ENCODE measurements at places on chromosomes 16 and 17.

DNA sequence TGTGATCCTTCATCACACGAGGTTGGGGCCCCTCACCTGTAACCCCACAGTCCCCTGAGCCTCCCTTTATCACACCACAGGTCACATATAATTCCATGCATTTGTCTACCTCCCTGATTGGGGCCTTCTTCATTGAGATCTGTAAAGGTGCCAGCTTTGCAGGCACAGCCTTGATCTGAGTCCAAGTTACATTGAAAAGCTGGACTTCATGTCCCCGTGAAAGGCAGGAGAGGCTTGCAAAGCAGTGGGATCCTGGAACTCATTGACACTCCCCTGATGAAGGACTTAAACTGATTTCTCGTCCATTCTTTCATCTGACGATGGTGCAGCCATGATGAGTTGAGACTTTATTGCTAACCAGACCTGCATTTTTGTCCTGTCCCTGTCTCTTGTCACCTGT is 3.8 kb upstream of the SYT17 start:
- DNase-seq, result no peak

DNA sequence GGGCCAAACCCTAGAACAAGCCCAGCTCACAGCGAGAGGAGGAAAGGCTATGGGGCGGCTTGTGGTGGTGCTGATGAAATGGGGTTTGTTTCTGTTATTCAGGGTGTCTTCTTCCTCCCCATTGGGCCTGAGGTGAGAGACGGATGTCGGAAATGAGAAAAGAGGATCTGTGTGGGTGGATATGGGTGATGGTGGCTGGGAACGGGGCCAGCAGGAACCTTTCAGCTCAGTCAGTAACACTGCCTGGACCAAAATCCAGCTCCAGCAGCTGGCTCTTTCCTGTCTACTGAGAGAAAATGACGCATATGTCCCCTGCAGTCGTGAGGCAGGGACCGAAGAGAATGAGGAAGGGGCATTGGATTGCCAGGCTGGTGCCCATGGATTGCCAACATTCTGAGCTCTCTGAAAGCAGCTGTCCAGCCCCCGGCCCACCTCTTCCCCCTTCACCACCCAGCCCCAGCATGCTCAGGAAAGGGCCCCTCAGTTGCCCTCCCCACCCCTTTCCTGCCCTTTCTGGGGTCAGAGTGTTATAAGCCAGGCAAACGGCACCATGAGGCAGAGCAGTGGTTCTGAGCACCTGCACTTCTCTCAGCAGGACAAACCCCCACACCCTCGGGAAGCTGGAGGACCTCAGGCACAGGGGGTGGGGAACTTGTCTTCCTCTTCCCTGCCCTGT is 4.0 kb downstream of the MYH3 start:
- DNase-seq, result no peak

DNA sequence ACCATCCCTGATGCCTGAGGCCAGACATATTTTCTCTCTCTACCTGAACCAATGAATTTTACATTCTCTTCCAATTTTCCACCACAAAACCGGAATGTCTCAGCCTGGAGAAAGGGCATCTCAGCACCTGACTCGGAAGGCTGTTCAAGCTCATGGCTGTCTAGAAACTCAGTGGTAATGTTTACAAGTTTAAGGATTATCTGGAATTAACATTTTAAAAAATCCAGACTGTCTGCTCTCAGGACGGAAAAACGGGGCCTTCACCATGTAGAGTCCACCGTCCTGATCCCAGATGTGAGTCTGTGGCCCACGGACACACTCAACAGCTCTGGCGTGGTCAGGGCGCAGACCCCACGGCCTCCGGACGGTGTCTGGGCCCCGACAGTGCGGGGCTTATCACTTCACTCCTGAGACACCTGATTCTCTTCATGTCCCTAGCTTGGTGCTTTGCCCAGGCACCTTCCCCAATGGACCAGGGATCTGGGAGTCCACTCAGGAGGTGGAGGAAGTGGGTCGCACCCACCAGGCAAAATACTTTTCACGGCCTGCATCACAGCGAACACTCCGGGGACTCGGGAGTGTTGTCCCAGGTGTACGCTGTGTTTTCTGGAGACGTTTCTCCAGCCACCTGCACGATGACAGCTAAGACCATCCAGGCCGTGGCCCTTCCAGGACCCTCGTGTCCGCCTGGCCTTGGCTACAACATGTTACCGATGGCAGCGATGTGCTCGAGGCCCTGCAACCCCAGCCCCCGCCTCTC is 101.5 kb downstream of the ZNF778 start:
- DNase-seq, result no peak

DNA sequence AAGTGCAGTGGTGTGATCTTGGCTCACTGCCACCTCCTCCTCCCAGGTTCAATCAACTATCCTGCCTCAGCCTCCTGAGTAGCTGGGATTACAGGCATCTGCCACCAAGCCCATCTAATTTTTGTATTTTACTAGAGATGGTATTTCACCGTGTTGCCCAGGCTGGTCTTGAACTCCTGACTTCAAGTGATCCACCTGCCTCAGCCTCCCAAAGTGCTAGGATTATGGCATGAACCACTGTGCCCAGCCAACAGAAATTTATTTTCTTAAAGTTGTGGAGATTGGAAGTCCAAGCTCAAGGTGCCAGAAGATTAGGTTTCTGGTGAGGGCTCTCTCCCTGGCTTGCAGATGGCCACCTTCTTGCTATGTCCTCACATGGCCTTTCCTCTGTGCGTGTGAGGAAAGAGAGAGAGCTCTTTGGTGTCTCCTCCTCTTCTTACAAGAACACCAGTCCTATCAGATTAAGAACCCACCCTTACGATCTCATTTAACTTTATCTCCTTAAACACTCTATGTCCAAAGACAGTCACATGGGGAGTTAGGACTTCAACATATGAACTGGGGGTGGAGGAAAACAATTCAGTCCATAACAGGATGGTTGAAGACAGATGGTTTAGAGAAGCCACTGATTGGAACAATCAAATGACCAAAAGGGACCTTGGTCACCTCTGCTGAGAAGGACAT is 31.8 kb downstream of the C16orf82 start:
- DNase-seq, result no peak

DNA sequence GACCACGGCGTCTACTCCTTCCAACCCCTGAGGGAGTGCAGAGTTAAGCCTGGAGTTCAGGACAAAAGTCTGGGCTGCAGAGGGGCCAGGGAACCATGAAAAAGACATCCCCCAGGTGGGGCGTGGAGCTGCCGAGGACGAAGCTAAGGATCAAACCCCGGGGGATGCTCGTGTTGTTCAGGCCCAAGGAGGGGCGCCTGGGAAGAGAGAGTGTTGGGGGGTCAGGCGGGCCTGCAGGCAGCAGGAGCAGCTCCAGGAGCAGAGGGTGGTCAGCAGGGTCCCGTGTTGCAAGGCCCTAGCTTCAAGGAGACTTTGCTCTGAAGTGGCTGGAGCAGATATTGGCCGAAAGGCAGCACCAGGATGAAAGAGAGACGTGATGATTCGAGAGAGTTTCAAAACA is 26.7 kb downstream of the NECAB2 start:
- no peak for DNase-seq

DNA sequence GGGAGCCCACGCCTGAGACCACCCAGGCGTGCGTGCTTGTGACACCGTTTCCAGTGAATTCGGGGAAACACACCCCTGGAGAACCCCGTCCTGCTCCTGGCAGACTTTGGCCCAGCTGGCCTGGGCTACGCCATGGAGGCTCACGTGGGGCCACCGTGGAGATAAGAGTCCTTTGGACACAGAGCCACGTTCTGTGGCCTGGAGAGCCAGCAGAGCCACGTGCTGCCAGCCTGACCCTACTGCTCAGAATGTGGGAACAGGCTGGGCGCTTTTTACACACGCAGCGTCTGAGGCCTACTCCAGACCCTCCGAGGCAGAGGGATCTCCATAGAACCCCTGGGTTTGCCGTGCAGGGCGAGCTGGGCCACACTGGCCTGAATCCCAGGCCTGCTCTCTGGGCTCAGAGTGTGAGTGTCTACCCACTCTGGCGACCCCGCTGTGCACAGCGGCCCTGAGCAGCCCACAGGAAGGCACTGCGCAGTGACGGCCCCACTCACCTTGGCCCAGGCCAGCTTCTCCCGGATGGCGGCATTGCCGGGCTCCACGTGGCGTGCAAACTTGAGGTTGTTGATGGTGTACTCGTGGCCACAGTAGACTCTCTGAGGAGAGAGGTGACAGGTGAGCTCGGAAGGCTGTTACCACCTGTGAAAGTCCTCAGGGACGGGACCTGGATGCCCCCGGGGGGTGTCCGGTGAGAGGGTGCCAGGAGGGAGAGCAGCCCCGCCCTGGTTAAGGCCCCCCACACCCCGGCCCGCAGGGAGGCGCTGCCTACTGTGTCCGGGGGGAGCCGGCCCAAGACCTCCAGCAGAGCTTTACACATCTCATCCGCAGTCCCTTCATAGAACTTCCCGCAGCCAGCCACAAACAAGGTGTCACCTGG is 10.0 kb downstream of the HAGH start:
- DNase-seq, result no peak

- DNase-seq, result no peak
Measured at GRCh38 chr16:50616386-50616785, 64.7 kb downstream of the SNX20 start.

- no peak for DNase-seq
Measured at GRCh38 chr17:50905460-50905803, 39.3 kb upstream of the TOB1 start.

DNA sequence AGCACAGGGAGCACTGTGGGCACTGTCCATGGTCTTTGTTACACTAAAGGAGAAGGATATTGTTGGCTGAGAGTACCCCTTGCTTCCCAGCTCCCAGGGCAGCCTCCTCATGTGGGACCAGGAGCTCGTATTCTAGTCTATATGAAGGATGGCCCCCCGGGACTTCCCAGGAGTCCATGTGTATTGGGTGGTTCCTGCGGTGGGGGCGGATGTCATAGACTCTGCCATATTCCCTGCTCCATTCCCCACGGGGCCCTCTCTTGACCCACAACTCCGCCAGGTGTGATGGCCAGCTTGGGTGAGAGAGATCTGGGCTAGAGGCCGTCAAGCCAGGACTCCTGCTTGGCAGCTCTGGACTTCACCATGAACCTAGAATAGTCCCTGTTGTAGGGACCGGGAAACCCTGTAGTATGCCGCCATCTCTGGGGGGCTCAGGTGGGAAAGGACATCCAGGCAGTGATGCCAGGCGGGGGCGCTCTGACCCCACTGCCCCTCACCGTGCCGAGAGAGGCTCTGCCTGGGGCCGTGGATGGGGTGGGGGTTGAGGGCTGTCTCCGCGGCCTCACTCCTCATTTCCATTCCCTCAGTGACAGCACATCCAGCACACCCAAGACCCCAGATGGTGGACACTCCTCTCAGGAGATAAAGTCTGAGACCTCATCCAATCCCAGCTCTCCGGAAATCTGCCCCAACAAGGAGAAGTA is 37.8 kb downstream of the OR1D5 start:
- DNase-seq, result no peak

GRCh38 chr16:64311241-64311640 is 810.6 kb downstream of the CDH11 start:
- no peak for DNase-seq

GRCh38 chr16:56657555-56658326 is at the start of gene MT1F:
Gene MT1F, plus strand, starts transcription at chr16:56657959. Its CDS starts 100 bp downstream, at chr16:56658059.
- peak; percentile 33 for DNase-seq

- DNase-seq, result no peak
Measured at GRCh38 chr16:56199164-56199563, 7.9 kb downstream of the GNAO1 start.

- no peak for DNase-seq
Measured at GRCh38 chr16:354291-354881, 1.9 kb upstream of the AXIN1 start.

DNA sequence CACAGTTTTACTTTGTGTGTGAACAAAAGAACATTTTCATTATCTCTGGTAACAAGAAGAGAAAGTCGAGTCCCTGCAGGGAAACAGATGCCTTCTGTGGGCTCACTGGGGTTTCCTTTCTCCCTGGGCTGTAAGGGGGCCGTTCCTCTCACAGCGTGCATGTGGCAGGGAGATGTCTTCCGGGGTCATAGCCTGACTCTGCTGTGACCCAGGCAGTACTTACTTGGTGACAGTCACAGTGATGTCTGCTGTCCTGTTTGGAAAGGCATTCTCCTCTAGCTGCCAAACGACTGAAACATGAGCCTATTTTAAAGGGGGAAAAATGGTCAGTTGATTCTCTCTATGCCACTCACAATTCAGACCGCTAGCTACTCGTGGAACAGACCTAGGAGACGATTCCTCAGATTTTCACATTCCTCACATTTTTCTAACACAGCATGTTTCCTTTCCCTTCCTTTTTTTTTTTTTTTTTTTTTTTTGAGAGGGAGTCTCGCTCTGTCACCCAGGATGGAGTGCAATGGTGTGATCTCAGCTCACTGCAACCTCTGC is 7.3 kb downstream of the HASPIN start:
- DNase-seq, result no peak

DNA sequence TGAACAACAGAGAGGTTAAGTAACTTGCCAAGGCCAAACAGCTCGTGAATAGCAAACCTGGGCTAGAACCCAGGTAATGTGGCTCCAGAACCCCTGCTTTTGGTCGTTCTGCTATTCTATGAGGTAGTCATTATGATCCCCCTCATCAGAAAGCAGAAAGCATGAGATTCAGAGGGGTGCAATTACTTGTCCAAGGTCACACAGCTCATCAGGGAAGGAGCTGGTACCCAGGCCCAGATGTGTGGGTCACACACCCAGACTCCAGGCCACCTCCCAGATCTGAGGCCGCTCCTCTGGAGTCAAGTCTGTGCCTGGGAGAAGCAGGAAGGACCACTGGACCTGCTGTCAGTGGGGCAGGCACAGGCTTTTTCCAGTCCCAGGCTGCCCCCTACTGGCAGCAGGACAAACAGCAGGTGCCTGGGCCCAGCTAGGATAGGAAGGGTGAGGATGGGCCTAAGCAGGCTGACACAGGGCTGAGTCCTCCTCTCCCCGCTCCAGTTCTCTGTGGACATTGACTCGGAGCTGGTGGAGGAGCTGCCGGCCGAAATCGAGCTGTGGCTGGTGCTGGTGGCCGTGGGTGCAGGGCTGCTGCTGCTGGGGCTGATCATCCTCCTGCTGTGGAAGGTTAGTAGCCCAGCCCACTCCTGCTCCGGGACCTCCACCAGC is 7.8 kb upstream of the PDK2 start:
- DNase-seq, result peak; percentile 51

GRCh38 chr16:3625911-3626732 is 14.7 kb upstream of the SLX4 start:
- no peak for DNase-seq

- DNase-seq, result no peak
Measured at GRCh38 chr16:67697422-67698185, 21.5 kb downstream of the GFOD2 start.

- no peak for DNase-seq
Measured at GRCh38 chr17:61209525-61209924, 190.1 kb upstream of the TBX2 start.

DNA sequence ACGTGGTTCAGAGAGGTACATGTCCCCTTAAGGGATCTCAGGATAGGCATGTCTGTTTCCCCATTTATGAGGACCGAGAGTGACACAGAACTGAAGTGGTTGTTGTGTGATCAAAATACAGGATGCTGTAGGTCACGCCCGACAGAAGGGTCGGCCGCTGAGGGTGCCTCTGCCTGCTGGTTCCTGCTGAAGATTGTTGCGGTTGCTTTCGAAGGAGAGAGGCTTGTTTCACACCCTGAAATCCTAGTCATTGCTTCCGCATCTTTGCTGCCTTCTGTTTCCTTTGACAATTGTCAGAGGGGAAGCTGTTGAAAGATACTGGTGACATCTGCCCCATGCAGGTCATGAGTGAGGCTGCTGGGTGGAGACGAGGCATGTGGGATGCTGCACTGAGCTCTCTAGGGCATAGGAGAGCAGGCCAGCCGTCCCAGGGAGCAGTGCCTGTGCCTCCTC is 3.8 kb upstream of the NAT9 start:
- peak; percentile 58 for DNase-seq

GRCh38 chr17:64632606-64633005 is 29.5 kb downstream of the SMURF2 start:
- DNase-seq, result no peak

- DNase-seq, result no peak
Measured at GRCh38 chr17:784143-784542, 2.0 kb downstream of the MRM3 start.
